ENCODE measurements at places on chromosomes 3 and 15. TPM values are rescaled to one million over a fixed set of nuclear protein-coding genes. Genes with fewer than 3 reads are reported as not detected.

DNA sequence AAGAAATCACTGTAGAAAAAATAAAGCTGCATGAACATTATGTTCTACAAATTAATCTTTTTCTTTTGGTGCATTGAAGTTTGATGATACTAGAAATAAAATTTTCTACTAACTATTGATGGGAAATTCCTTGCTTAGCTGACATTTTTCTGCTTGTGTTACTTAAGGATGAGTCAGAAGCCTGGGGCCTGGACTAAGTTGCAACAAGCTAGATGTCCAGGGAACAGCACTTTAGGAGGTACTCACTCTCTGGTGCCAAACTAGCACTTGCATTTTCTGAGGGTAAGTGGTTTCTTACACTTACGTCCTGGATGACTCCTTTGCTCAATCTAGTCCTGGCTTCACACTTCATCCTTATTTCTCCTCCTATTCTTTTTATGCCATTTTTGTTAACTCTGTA is 945.1 kb downstream of the IGSF11 start:
- DNase-seq: no peak

DNA sequence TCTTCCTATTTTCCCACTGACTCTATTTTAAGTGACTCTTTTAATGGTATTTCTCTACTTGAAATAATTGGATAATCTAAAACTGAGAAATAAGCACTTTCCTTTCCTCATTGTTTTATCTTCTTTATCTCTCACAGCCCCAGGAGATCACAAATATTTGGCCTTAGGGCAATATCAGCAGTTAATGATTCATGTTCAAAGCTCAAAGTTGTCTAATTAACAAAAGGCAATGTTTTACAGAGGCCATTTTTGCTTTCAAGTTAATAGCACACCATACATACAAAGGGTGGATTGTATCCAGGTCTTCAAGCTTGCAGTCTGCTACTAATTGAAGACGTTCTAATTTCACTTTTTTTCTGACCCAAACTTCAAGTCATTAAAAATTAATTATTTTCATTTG is 120.1 kb downstream of the LRRN1 start:
- no peak for DNase-seq

DNA sequence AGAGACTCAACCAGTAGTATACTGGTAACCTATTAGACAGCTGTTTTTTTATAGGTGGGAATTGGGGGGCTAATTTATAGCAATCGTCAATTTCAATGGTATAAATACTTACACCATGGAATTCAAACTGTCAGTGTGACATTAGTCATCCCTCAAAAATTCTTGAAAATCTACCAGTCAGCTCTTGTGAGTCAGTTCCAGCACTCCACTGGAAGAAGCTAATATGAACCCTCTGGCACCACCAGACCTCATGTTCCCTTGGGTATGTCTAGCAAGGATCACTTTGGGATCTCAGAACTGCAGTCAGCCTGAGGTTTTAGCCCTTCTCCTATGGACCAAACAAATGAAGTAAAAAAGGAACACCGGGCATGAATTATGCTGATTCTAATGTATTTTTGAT is 11.8 kb upstream of the UACA start:
- peak; percentile 61 for DNase-seq

DNA sequence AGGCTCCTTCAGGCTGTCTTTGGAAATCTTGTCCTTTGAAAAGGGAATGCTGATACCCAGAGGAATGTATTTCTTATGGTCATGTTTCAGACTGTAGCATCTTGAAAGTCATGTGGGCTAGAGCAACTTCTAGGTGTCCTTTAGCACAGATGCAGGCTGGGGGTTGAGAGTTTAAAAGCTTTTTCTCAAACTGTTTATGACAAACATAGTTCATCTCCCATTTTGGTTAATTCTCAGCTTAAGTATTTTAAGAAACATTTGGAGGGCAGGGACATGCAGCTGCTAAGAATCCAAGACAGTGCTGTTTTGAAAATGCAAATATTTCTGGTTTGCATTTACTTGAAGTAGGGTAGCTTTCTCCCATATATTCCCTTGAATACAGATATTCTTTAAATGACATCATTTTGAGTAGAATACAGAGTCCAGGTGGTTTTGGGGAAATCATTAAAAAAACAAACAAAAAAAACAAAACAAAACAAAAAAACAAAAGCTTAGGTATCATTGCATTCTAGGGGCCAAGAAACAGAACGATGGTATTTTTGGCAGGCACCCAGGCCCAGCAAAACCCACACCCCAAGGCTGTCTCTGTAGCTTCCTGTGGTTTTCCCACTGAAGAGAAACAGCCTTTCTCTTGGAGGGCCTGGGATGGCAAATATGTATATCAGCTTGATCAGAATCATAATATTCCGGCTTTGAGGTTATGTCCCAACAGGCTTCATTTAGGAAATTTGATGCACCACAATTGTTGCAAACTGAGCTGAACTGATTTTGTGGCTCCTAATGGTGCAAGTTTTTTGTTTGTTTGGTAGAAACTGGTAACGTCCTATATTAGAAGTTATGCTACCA is 120.0 kb downstream of the ATG7 start:
- DNase-seq: no peak

GRCh38 chr15:53525894-53526293 is 233.6 kb downstream of the WDR72 start:
- DNase-seq: no peak

- DNase-seq: no peak
Measured at GRCh38 chr15:78638658-78639314, 2.2 kb downstream of the CHRNB4 start.

GRCh38 chr3:197471221-197472010 is 84.4 kb downstream of the BDH1 start:
- DNase-seq: no peak

The EOGT gene
- 22.5 TPM for total RNA-seq

- no peak for DNase-seq
Measured at GRCh38 chr3:140910860-140911259, 30.8 kb upstream of the SLC25A36 start.

GRCh38 chr3:12388185-12388584 is 96.1 kb upstream of the TSEN2 start:
- no peak for DNase-seq

DNA sequence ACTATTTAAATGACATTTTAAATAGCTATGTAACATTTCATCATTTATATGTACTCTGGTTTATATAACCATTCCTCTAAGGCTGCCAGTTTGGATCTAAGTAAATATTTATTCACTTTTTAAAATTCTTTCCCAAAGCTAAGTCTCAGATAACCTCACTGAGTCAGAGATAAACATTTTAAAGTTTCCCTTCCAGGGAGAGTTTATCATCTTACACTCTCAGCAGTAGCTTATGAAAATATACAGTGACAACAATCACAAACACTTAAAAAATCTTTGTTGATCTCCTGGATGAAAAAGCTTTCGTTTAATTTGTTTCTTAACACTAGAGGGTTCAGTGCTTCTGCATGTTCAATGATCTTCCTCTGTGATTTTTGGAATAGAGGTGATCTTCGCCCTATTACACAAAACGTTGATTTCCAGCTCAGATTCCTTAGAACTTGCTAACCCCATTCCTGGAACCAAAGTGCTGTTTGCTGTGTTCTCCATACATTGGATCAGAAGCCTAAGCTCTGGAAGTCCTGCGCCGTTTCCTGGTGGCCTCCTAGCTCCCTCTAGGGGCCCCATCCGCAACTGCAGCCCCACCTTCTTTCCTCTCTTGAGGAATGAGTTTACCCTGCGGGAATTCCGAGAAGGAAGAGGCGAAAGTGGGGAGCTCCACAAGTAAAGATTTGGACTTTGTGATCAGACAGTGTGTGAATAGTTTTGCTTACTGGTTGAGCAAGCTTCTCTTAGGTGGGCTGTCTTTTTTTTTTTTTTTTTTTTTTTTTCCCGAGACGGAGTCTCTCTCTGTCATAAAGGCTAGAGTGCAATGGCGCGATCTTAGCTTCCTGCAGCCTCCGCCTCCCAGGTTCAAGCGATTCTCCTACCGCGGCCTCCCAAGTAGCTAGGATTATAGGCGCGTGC is 29.3 kb upstream of the SACM1L start:
- no peak for DNase-seq

DNA sequence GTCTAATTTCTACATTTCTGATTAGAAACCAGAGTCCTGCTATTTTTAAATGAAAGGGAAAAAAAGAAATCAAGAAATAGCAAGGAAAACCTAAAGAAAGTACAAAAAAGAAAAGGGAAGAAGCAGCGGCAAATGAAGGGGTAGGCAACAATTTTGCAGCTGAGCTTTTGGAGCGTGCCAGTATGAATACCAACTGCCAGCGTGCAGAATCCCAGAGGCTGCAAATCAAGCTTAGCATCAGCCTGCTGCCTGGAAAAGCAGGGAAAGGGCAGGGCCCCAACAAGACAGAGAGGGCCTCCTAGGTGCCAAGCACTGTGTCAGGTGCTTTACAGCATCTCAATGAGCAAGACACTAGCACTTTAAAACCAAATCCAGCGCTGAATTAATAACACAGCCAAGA is 176.8 kb downstream of the STT3B start:
- no peak for DNase-seq

GRCh38 chr3:50136714-50137405 is 18.3 kb upstream of the SEMA3F start:
- DNase-seq: peak; percentile 19

GRCh38 chr15:82871832-82872484 is 62.5 kb downstream of the WHAMM start:
- DNase-seq: no peak

DNA sequence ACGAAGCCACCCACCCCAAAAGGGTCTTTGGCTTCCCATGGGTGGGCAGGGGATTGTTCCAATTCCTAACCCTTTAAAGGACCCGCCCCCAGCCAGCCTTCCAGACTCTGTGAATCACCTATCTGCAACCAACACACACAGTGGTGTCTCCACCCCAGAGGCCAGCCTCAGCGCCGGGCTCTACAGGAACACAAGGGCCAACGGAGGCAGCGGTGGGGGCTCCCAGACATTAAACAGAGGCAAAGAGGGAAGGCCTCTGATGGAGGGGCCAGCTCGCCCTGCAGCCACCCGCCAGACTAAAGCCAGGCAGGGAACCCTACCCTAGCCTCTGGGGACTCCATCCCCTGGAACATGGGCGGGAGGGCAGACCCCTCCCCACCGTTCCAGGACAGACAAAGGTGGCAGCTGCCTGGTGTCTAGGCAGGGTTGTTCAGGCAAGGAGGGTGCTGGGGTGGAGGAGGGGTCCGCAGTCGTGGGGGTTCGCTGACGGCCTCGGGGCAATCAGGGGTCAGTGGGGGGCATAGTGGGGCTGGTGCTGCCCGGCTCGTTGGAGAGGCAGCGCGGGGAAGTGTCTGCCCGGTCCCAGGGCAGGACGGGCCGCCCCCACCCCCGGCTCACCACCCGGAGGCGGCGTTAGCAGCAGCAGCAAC is 448 bp downstream of the SHISA5 start:
- DNase-seq: no peak

The LINGO1 gene
- not detected for total RNA-seq

DNA sequence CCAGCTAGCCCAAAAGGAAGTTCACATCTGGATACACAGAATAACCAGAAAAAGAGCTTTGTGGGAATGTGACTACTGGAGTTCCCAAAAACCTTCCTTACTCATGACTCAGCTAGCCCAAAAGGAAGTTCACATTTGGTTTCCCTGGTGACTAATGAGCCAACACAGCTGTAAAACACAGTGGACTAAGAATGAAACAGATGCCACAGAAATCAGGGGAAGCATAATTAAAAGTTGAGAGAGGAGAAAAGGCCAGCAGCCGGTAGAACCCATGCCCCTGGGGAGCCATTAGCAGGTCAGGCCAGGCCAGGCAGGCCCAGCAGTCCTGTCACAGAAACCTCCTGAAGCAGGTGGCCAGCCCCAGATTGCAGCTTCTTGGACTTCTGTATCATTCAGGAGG is 130.3 kb downstream of the GHSR start:
- DNase-seq: no peak

- DNase-seq: no peak
Measured at GRCh38 chr3:5583920-5584319, 396.4 kb downstream of the EDEM1 start.

DNA sequence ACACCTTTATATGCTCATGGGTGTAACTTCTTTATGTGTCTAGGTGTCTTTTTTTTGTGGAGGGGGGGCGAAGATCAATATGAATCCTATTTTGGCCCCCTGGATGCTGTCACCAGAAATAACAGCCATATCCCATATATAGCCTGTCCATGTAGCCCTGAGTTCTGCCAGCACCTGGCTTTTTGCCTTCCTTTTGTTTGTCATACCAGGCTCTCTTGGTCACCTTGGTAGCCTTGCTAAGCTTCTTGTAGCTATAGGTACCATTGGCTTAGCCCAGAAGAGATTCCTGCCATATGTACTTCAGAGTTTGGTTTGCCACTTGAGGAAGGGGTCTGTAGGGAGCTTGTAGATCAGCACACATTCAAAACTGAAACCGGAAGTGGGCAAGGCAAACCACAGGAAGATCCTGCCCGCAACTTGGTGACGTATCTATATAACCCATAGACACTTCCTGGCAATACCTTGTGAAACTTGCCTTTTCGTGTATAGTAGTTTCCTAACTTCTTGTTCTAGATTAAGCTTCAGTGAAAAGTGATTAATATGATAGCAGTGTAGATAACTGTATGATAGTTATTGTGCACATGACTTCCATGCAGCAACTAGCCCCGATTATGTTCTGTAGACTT is 11.9 kb downstream of the RASA2 start:
- no peak for DNase-seq

DNA sequence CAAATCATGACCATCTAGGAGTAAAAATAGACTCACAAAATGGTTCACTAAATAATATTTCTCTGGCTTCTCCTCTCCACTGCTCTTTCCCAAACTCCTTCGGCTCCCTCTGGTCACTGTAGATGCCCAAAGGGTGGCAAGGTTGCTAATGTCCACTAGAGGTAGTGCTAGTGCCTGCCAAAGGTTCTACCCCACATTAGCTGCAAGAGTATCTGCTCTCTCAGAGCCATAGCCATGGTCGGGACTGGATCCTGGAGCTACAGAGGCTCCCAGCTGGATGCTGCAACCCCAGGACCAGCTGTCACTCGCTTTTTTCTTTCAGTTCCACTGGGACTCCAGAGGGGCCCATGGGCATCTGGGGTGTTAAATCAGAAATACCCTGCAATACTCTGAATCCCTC is 8.5 kb downstream of the HTR3D start:
- DNase-seq: no peak

DNA sequence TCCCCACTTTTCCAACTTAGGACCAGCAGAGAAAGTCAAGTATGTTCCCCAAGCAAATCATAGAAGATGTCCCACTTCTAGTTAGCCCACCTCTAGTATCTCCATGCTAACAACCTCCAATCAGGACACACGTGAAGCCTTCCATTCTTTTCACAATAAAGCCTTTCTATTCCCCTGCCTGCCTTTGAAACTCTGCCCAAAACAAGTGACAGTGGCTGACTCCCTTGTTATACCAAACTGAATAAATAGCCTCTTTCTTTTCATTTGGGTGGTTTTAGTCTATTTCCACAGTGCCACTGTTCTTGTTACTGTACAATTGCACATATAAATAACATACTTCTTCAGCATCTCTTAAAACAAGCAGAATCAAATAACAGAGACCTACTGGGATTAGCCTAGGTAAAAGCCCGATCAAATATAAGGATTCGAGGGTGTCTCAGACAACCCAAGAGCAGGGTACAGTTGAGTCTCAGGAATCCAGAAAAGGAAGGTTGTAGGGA is 118.0 kb upstream of the NPHP3 start:
- DNase-seq: no peak

The RARB gene
- 2.0 TPM for total RNA-seq

The LRRIQ4 gene
- not detected for total RNA-seq

All from epithelial cell of proximal tubule (primary cell).